ENCODE measurements at places on chromosomes 2 and 18.
A peak's percentile ranks its signal among the peaks of the same experiment; 100 is the strongest.

- DNase-seq: no peak
Measured at GRCh38 chr2:5474716-5475115, 217.5 kb upstream of the SOX11 start.

GRCh38 chr2:105868060-105868459 is 123.3 kb downstream of the NCK2 start:
- DNase-seq: no peak

DNA sequence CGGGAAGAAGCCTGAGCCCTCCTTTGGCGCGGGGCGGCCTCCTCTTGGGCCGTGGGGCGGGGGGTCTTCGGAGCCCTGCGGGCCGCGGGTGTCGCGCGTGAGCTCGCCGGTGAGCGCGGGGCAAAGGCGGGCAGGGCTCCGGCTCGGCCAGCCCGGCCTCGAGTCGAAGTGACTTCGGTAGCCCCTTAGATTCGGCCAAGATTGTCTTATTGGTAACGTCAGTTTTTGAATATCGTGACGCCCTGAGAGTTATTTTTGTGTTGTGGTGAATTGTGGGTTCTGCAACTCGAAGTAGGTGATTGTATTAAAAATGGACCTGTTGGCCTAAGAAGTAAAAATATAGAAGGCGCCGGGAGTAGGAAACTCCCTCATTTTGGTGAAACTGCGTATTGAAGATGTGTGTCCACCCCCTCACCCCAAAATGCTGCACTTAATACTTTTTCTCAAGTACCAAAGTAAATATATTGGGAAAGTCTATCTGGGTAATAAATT is 669 bp downstream of the MARCHF7 start:
- DNase-seq: peak; percentile 27

DNA sequence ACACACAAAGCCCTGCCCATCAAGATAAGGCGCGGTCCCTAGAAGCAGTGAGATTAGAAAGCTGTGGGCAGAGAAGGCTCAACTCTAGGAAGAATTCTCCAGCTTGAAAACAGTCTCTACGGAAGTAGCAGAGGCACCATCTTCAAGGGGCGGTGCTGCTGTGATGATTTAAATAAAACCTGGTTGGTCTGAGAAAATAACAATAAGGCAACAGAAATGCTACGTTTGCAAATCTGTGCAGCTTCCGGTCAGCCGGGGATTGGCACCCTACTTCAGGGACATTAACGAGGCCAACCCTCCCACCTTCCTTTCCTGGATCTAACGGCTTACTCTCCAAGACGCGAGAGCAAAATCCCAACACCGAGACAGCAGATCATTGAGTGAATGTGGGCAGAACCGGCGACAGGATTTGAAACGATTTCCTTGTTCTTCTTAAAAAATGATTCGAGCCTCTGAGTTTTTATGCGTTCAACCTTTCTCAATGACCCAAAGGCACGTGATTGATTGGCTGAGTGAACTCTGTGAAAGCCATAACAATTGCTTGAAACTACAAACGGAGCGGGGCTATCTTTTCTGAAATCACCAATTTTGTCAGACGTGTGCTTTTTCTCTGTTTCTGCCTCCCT is 93.7 kb upstream of the ZNF516 start:
- no peak for DNase-seq

GRCh38 chr2:41926614-41927580 is 120.9 kb upstream of the PKDCC start:
- DNase-seq: no peak

- no peak for DNase-seq
Measured at GRCh38 chr2:164600763-164601162, 20.5 kb downstream of the GRB14 start.

GRCh38 chr2:29767606-29768335 is 153.6 kb downstream of the ALK start:
- DNase-seq: no peak

DNA sequence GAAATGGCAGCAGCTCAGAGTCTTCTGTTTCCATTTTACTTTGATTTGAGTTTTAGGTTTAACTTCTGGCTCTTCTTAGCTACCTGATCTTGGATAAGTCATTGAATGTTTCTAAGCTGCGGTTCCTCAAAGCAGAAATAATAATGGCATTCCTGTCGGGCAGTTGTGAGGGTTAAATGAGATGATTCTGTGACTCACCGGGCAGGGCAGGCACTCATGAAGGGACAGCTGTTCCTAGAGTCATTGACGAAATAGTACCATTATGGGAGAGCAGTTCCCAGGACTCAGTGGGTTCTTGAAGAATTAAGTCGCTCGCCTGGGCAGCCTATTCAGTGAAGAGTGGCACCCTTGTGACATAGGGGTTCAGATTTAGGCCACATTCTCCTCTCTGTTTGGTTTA is 10.3 kb downstream of the TRIB2 start:
- no peak for DNase-seq
